ENCODE measurements at places on chromosomes 12 and 14.

GRCh38 chr12:115337693-115338543 lies 653.9 kb upstream of the TBX3 start:
- no peak for DNase-seq

DNA sequence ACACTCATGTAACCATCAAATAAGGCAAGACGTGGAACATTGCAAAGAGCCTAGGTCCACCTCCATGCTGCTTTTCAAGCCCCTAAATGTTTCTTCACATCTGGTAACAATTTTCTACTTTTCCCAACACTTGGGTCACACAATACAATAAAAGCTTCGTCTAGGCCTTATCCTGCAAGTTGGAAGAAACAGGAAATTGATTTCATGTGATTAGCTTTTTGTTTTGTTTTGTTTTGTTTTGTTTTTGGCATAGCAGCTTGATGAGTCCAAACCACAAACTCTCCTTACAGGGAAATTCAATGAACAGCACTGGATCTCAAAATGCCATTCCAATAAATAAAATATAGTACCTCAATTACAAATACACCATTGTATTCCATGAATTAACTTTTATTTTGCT lies 19.3 kb downstream of the TAS2R50 start:
- no peak for DNase-seq

- peak; percentile 13 for DNase-seq
These were observed 164.8 kb upstream of the NRXN3 start for GRCh38 chr14:78005325-78005724.

GRCh38 chr12:132103542-132104308 lies 40.4 kb downstream of the DDX51 start:
- no peak for DNase-seq

DNA sequence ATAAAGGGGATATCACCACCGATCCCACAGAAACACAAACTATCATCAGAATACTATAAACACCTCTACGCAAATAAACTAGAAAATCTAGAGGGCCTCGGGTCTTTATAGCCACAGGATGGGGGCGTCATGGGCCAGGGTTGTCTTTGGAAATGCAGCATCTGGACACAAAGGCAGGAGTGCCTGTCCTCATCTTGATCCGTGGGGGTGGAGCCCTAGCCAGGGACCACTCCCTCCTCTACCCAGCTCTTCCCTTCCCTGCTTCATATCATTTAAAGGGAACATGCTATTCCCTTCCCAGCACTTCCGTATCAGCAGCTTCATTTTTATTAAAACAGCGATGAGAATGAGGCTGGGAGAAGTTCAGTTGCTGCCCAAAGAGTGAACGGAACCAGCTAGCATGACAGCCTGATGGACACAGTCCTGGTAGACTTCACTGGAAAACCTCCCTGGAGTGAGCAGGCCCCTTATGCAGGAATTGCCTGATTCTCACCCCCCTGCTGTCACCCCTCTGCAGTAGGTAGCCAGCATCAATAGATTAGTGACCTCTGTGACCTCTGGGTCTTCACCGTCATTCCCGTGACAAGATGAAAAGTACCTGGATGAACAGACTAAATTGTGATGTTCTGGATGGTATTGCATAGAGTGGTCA lies 251.4 kb upstream of the RGS6 start:
- DNase-seq = no peak

GRCh38 chr12:78964521-78964920 lies 99.9 kb downstream of the SYT1 start:
- DNase-seq = no peak

All from NCI-H748 treated with DMSO at 0.1 percent for 48 hours (cell line).